ENCODE measurements at places on chromosomes 4 and X. TPM values are rescaled to one million over a fixed set of nuclear protein-coding genes. Genes with fewer than 3 reads are reported as not detected.

Gene CXorf49
- total RNA-seq, result not detected

Gene COL4A6
- total RNA-seq, result 0.10 TPM

Gene FAM241A
- 2.2 TPM for total RNA-seq

Gene KLHL13
- total RNA-seq, result 13.5 TPM

Gene PRKG2
- not detected for total RNA-seq

Gene ZNF81
- total RNA-seq, result 7.5 TPM

Gene PLAC8
- total RNA-seq, result 238 TPM

DNA sequence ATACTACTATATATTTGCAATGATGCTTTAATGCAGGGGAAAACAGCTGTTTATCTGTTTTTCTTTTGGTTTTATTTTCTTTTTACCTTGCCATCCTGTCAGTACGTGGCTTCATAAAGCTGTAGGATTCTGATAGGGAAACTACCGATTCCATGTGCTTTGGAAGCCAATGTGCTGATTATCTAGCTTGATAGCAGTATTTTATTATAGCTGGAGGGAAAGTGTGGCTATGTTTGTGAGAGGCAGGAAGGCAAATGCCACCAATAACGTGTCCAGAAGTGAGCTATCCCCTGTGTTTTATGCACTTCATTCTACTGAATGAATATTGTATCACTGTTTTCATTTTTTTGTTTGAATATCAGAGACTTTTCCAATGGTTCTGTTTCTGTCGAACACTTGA, 43.7 kb downstream of the IL15 start:
- H3K36me3 ChIP-seq, result no peaks in the 10 kb centered on the region
- no peak for DNase-seq
- no peak overlapping the region for H3K4me3 ChIP-seq
- H3K27me3 ChIP-seq, result no peaks in the 10 kb centered on the region
- no peak overlapping the region for H3K27ac ChIP-seq

GRCh38 chrX:133586443-133586842, 171.2 kb upstream of the GPC4 start:
- no peaks in the 10 kb centered on the region for H3K36me3 ChIP-seq
- H3K27me3 ChIP-seq, result no peaks in the 10 kb centered on the region
- DNase-seq, result no peak
- H3K4me1 ChIP-seq, result no peaks in the 10 kb centered on the region
- no peak overlapping the region for H3K27ac ChIP-seq

DNA sequence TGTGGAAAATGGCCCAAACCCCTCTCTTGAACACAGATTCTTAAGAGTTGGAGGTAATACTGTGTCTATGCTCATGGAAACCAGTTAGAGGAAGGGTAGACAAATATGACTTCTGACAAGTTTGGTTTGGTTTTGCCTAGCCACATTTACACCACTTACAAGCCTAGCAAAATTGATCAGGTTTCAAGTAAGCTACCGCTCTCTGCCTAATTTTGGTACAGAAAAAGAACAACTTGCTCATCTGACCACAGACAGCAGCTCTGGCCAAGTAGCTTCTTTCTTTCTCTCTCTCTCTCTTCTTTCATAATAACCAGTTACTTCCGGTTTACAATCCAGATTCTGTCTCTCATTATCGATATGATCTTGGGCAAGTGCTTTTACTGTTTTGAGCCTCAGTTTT, 260.0 kb downstream of the GLUD2 start:
- no peaks in the 10 kb centered on the region for H3K36me3 ChIP-seq
- H3K27ac ChIP-seq, result no peak overlapping the region
- no peaks in the 10 kb centered on the region for H3K27me3 ChIP-seq
- no peak overlapping the region for H3K4me3 ChIP-seq
- peak; percentile 63 for DNase-seq

DNA sequence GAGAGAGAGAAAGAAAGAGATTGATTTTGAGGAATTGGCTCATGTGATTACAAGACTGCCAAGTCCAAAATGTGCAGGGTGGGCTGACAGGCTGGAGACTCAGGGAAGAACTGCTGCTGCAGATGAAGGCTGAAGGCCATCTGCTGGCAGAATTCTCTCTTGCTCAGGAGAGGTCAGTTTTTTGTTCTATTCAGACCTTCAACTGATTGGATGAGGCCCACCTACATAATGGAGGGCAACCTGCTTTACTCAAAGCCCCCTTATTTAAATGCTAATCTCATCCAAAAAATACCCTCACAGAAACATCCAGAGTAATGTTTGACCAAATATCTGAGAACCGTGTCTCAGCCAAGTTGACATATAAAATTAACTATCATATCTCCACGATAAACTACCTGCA, 38.2 kb upstream of the MAMLD1 start:
- DNase-seq, result no peak
- H3K27ac ChIP-seq, result no peak overlapping the region
- H3K36me3 ChIP-seq, result no peaks in the 10 kb centered on the region
- H3K27me3 ChIP-seq, result no peaks in the 10 kb centered on the region
- H3K4me1 ChIP-seq, result no peaks in the 10 kb centered on the region

GRCh38 chr4:124790471-124790870, 77.9 kb upstream of the ANKRD50 start:
- no peak overlapping the region for H3K4me3 ChIP-seq
- H3K27me3 ChIP-seq, result no peaks in the 10 kb centered on the region
- no peak overlapping the region for H3K27ac ChIP-seq
- no peaks in the 10 kb centered on the region for H3K4me1 ChIP-seq

DNA sequence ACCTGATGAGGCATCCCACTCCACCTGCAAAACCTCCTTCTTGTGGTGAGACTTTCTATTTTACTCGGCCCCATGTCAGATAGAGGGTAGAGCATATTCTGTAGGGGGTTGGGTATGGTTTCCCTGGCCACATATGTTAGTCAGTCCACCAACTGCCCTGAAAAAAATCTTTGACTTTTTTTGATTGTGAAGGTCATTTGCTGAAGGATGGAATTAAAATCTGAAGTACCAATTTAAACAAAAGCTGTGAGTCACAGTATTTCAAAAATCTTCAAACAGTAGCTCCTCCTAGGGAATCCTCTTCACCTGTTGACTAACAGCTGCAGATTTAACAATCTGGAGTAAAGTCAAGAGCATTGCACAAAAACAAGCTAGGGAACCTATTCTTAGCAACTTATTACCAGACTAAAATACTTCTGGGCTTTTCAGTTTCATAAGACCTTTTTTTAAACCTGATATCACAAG, 8.0 kb upstream of the CCDC110 start:
- no peaks in the 10 kb centered on the region for H3K27me3 ChIP-seq
- peak overlapping the region; percentile 67 for H3K27ac ChIP-seq
- H3K36me3 ChIP-seq, result no peaks in the 10 kb centered on the region

- H3K4me1 ChIP-seq, result no peaks in the 10 kb centered on the region
- no peak for DNase-seq
- no peaks in the 10 kb centered on the region for H3K36me3 ChIP-seq
- H3K4me3 ChIP-seq, result no peak overlapping the region
Measured at GRCh38 chrX:36684053-36684452, 324.1 kb upstream of the FAM47C start.

DNA sequence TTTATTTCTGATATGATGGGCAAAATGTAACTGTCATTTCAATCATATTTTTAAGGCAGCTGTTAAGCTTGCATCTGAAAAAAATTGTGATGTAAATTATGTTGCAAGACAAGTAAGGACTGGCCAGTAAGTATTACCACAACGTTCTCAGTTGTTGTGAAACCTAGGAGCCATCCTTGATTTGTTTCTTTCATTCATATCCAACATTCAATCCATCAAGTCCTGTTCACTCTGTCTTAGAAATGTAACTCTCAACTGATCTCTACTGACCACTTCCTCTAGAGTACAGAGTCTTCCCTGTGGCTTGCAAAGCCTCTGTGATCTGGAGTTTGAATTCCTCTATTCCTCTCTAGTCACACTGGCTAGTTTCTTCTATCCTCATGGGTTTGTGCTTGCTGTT, 161.4 kb upstream of the MAD2L1 start:
- H3K36me3 ChIP-seq, result no peaks in the 10 kb centered on the region
- H3K4me1 ChIP-seq, result no peaks in the 10 kb centered on the region
- no peak overlapping the region for H3K4me3 ChIP-seq
- DNase-seq, result no peak

- H3K27ac ChIP-seq, result no peak overlapping the region
- no peaks in the 10 kb centered on the region for H3K27me3 ChIP-seq
- DNase-seq, result no peak
Measured at GRCh38 chrX:71128166-71128833, 9.9 kb downstream of the MED12 start.

GRCh38 chr4:36323816-36324419, 42.5 kb downstream of the DTHD1 start:
- H3K4me3 ChIP-seq, result no peak overlapping the region
- peak overlapping the region; percentile 93 for H3K27ac ChIP-seq
- no peaks in the 10 kb centered on the region for H3K27me3 ChIP-seq
- H3K36me3 ChIP-seq, result no peaks in the 10 kb centered on the region

GRCh38 chr4:138910195-138910913, 105.2 kb upstream of the NOCT start:
- no peaks in the 10 kb centered on the region for H3K4me1 ChIP-seq
- no peak for DNase-seq
- H3K27me3 ChIP-seq, result no peaks in the 10 kb centered on the region
- H3K36me3 ChIP-seq, result no peaks in the 10 kb centered on the region
- H3K4me3 ChIP-seq, result no peak overlapping the region

DNA sequence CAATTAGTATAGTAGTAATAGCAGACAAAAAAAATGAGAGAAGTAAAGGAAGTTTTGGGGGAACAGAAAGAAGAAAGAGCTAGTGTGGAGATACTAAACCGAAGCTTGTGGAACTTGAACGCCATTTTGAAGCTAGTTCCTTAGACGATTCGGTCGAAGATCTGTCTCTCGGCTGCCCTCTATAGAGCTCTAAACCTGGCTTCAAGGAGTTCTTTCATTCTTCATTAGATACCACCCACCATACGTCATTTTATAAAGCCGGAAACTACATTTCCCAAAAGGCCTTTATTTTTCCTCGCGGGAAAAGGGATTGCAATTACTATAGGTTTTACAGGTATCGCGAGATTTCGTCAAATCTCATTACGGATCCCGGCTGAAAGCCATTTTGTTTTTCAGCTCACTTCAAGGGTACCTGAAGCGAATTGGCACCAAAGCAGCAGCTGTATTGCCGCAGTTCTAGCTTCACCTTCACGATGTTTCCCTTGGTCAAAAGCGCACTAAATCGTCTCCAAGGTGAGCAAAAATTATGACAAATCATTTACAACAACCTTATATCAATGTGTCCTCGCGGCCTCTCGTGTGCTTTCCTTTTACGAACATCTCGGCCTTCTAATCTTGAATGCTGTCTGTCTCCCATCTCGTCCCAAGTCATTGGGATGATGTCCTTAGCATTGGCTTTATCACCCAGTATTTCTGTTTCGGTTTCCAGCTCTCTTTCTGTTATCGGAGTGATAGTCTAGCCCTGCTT, at the start of gene COX7B:
Gene COX7B (plus strand): TSS at position 388 of the 748 bp plus-strand sequence. CDS start 86 bp downstream, at position 474.
- DNase-seq, result peak; percentile 92
- H3K4me3 ChIP-seq, result peak within 1 kb of the TSS; percentile 80
- no peaks in the 10 kb centered on the region for H3K36me3 ChIP-seq
- no peaks in the 10 kb centered on the region for H3K27me3 ChIP-seq
- H3K27ac ChIP-seq, result peak within 1 kb of the TSS; percentile 75
- no peaks in the 10 kb centered on the region for H3K4me1 ChIP-seq

DNA sequence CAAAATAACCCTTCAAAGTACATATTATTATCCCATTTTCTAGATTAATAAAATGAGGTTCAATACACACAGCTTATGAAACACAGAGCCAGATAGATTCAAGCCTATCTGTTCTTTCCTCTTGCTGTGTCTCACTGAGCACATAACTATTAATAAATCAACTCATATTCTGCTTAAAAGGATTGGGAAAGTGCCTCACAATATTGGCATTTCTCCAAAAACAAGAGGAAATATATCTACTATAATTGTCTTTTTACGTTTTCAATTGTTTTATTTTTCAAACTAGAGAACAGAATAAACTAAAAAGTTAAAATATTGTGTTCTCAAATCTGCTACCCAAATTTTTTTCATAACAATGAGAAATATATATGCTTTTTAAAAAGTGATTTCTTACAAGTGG, 15.8 kb downstream of the DCHS2 start:
- DNase-seq, result no peak
- H3K27ac ChIP-seq, result no peak overlapping the region
- H3K36me3 ChIP-seq, result no peaks in the 10 kb centered on the region
- H3K4me3 ChIP-seq, result no peak overlapping the region

DNA sequence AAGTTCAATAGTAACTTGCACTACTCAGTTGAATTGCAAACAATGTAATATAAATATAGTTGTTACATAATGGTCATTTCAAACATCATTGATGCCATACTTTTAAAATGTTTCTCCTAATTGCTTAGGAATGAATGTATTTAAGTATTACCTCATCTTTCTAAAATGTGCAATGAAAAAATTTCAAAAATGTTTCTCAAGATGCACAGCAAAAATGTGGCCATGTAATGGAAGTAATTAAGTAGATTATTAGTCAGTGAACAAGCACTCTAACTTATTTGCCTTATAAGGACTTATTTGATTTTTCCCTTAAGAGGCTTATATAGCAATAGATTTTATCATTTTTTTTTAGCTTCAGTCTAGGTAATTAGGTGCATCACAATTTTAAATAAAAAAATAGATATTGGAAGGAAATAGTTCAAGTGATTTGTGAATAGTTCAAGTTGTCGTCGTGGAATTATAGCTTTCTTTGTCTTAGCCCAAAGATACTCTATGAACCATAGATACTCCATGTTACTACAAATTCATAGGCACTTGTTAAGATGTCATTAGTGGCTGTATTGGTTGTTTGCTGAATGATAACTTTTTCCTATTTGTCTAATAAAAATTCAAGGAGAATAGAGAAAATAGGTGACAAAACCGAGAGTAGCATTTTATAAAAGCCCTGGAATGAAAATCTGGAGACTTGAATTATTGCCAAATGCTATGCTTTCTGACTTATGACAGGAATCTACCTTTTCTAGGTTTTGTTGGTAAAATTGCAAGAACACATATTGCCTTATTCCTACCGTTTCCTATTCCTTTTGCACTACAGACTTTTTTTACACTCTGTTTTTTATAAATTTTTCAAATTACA, 118.5 kb downstream of the TLL1 start:
- DNase-seq, result no peak
- H3K4me1 ChIP-seq, result no peaks in the 10 kb centered on the region
- H3K27ac ChIP-seq, result no peak overlapping the region
- H3K27me3 ChIP-seq, result no peaks in the 10 kb centered on the region

DNA sequence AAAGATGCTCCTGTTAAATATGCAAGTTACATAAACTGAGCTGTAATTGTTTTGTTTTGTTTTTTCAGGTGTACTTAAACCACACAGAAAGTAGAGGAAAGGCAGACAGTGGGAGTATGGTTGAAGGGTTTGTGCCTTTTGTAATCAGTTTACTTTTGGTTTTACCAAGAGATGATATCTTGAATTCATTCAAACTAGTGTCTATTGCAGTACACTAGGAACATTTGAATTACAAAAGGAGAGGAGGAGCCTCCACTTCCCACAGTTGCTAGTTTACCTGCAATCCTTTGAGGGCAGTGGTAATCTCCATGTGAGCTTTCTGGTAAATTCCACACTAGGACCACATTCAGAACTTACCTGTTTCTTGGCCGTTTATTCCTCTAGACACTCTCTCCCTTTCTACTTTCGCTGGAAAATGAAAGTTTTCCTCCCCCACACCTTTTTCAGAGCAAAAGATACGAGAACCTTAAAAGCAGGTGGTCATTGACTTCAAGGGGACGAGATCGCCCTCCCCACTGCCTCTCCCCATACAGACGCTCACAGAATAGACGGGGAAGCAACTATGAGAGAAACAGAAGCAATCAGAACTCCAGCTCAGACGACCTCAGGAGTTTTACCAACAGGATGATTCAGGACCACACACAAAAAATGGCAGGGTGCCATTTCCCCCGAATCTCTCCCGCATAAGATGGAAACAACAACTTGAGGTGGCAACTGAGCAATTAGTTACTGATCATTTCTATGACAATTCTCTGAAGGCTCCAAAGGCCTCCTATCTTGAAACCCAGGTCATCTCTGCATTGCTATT, 3.3 kb downstream of the RBM47 start:
- H3K36me3 ChIP-seq, result peaks cover 4% of the 10 kb centered on the region
- DNase-seq, result no peak
- peaks cover 31% of the 10 kb centered on the region for H3K4me1 ChIP-seq
- peak overlapping the region; percentile 94 for H3K4me3 ChIP-seq
